Glomerular endothelial cell (primary cell): ENCODE measurements at places on chromosomes 2 and 18. TPM values are rescaled to one million over a fixed set of nuclear protein-coding genes. Genes with fewer than 3 reads are reported as not detected.

DNA sequence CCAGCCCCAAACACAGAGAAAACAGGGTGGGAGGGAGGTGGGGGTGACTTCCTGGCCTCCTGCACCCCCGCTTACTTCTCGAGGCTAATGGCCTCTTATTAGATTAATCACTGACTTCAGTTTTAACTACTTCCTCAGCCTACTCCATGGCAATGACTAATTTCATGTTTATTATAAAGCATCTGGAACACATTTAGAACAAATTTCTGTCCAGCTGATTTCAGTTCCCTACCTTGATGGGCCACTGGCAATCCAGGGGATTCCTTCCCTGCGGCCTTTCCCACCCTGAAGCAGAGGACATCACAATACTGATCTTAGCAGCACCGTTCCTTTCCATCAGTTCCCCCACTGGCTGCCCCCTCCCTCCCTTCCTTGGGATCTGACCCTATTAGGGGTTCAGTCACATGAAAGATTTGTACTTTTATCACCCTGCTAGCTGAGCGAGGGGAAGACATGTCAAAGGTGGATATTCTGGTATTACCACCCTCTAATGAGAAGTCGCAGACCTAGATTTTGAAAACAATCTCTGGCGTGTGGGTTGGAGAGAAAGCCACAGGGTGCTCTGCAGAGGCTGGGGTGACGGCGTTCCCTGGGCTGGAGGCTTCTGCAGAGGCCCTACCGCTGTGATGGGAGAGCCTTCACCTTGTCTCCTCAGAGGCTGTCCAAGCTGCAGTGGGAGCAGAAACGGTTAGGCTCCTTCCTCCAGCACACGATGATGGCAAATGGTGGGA lies 67.6 kb downstream of the KIAA2012 start:
- no peak for DNase-seq

PTRHD1 gene
- 45.5 and 46.8 TPM in 2 replicates for total RNA-seq

- DNase-seq = no peak
These were observed 19.9 kb upstream of the TMEM18 start for GRCh38 chr2:696999-697627.

ANO7 gene
- 0.68 and 1.4 TPM in 2 replicates for total RNA-seq

GRCh38 chr2:151627353-151627752 lies 106.9 kb downstream of the NEB start:
- no peak for DNase-seq

DNA sequence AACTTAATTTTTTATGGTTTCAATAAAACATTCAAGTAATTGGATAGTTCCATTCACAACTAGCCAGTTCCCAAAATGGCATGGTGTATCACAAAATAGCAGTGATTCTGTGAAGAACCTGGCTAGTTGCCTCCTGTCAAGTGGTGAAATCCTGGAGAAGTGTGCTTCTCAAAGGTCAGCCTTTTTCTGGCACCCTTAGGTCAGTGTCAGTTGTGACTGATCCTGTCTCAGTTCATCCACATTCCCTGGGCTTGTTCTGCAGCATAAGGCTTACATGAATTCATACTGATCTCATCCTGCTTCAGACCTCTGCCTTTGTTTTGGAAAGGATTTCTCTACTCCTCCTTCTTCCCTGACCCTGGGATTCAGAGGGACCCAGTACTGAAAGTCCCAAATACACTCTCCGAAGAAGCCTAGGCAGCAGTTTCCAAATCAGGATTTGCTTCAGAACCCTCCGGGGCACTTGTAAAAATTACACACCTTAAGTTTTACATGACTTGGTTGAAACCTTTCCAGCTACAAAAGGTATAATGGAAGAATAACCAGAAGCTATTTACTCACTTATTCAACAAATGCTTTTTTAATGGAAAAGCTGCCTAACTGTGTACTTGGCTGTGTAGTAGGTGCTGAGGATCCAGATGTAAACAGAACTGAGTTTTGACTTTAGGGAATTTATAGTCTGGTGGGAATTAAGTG lies 11.0 kb downstream of the MAP3K20 start:
- DNase-seq = no peak

GRCh38 chr2:105404736-105405135 lies 5.9 kb upstream of the FHL2 start:
- no peak for DNase-seq

RETSAT gene
- 41.4 and 46.2 TPM in 2 replicates for total RNA-seq

DNA sequence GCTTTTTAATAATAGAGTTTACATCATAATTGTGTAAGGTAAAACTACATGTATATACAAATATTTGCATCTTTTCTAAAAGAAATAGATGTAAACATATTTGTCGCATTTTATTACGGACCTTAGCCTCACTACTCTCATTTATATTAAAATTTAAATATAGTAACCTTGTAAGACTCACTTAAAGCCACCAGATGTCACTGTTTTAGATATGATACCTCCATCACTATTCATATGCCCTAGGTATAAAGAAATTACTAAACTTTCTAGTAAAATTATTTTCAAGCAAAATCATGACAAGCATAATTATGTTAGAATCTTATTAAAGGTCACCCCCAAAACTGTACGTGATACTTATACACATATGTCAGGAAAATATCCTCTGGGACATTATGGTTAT lies 674.3 kb upstream of the REG3G start:
- no peak for DNase-seq

CABYR gene
- 3.0 and 6.0 TPM in 2 replicates for total RNA-seq

LIMS3 gene
- total RNA-seq = 35.2 and 39.3 TPM in 2 replicates

GRCh38 chr2:229130522-229130921 lies 140.6 kb downstream of the PID1 start:
- no peak for DNase-seq

SLC19A3 gene
- not detected in 2 replicates for total RNA-seq

MRPL44 gene
- total RNA-seq = 36.1 and 38.6 TPM in 2 replicates

- DNase-seq = no peak
These were observed 3.2 kb downstream of the HOXD9 start for GRCh38 chr2:176125772-176126054.

BOLL gene
- not detected in 2 replicates for total RNA-seq

DNA sequence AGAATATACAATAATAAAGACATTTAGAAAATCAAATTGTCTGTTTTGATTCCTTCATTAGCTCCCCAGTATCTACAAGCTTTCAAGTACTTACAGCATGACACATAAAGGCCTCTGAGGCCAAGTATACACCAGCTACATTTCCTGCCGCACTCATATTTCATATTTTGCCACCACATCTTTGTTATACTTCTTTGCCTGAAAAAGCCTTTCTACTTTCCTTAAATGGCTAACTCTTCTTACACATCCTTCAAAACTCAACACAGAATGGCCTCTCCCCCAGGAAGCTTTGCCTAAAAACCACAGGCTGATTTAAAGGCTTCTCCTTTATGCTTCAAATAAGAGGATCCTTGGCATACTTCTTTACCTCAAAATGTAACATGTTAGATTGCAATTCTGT lies 4.5 kb downstream of the STK17B start:
- no peak for DNase-seq

FARSB gene
- 12.9 and 15.3 TPM in 2 replicates for total RNA-seq

DNA sequence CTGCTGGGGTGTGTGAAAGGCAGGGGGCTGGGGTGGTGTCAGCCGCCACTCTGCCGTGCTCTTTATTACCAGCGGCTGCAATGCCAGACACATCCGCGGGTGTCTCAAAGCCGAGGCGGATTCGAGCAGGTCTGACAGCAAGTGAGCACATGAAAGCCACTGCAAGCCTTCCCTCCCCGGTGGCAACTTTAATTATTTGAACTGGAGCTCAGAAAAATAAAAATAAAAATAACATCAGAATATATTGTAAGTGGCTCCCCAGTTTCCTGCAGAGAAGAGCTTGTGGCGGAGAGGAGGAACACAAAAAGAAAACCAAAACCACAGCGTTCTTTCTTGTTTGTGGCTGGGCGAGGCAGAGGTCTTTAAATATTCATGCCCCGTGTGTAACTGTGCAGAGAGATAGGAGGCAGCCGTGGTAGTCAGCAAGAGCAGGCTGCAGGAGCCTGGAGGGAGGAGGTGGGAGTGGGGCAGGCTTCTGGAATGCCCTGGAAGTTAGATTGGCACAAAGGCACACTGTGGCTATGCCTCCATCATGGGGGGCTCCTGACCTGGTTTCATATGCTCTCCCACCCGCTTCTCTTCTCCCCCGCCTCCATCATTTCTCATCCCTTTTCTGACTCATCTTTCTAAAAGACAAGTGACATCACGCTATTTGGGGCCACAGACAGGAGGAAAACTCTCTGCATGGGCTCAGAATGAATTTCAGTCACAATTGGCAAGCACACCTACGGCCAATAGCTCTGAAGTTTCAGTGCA lies 199.8 kb downstream of the CLIP4 start:
- no peak for DNase-seq

- no peak for DNase-seq
These were observed 1193.9 kb upstream of the CELF4 start for GRCh38 chr18:38759457-38759856.

MAP4K4 gene
- 244 and 305 TPM in 2 replicates for total RNA-seq

GRCh38 chr2:144466637-144467036 lies 53.3 kb downstream of the ZEB2 start:
- no peak for DNase-seq

- no peak for DNase-seq
These were observed 124.1 kb downstream of the EN1 start for GRCh38 chr2:118723394-118723793.

- DNase-seq = no peak
These were observed 61.2 kb downstream of the RND3 start for GRCh38 chr2:150426315-150426714.
